Umbilical cord (tissue), 2 donors: ENCODE measurements at places on chromosomes 16 and 17. TPM values are rescaled to one million over a fixed set of nuclear protein-coding genes. Genes with fewer than 3 reads are reported as not detected.

The TMEM238L gene
- not detected for total RNA-seq

The PITPNM3 gene
- 4.8 TPM for total RNA-seq

The PDIA2 gene
- total RNA-seq: 9.9 TPM

The KRT12 gene
- total RNA-seq: 4.6 TPM

The C17orf107 gene
- 11.3 TPM for total RNA-seq

The CDH13 gene
- total RNA-seq: 6.7 TPM

The TMEM94 gene
- total RNA-seq: 27.9 TPM

The ARL17B gene
- 1.7 TPM for total RNA-seq

The HEXIM2 gene
- total RNA-seq: 1.9 TPM

The ARHGAP44 gene
- total RNA-seq: 2.9 TPM

The SLC4A1 gene
- 34.4 TPM for total RNA-seq

The LDAF1 gene
- 155 TPM for total RNA-seq

The BLTP2 gene
- 63.3 TPM for total RNA-seq

The NEK8 gene
- 0.24 TPM for total RNA-seq

The AOC3 gene
- total RNA-seq: 89.1 TPM

The C16orf89 gene
- total RNA-seq: not detected

The ADAD2 gene
- not detected for total RNA-seq

The CCL16 gene
- not detected for total RNA-seq

The OR1D2 gene
- 7.0 TPM for total RNA-seq

The GRAPL gene
- not detected for total RNA-seq

The MYCBPAP gene
- total RNA-seq: not detected

The KRT27 gene
- not detected for total RNA-seq

The CHST5 gene
- total RNA-seq: 1.4 TPM

The ARHGAP23 gene
- total RNA-seq: 10.8 TPM

The USP6 gene
- total RNA-seq: 1.9 TPM

The RDM1 gene
- not detected for total RNA-seq

The LYZL6 gene
- not detected for total RNA-seq

The CAPNS2 gene
- 21.4 TPM for total RNA-seq

The ZSCAN10 gene
- not detected for total RNA-seq

The METTL16 gene
- 35.6 TPM for total RNA-seq

The TBC1D3E gene
- total RNA-seq: not detected

The FBXW10B gene
- 2.4 TPM for total RNA-seq

The PPY gene
- not detected for total RNA-seq

The SBK1 gene
- 0.24 TPM for total RNA-seq

The NRN1L gene
- not detected for total RNA-seq

The SERPINF2 gene
- total RNA-seq: 0.72 TPM

The GLYR1 gene
- 28.6 TPM for total RNA-seq

The KRT17 gene
- 762 TPM for total RNA-seq

The RPL26 gene
- 3,035 TPM for total RNA-seq

The PNMT gene
- not detected for total RNA-seq

The MSLN gene
- total RNA-seq: 26.2 TPM

The CD300A gene
- total RNA-seq: 7.2 TPM

The SYCE1L gene
- not detected for total RNA-seq

The PDILT gene
- total RNA-seq: not detected

The CES3 gene
- total RNA-seq: 3.4 TPM

The HS3ST3B1 gene
- total RNA-seq: 0.72 TPM

The VAT1L gene
- total RNA-seq: 58.0 TPM
